RPMI8226 (cell line): ENCODE measurements at places on chromosomes 7 and 10.

DNA sequence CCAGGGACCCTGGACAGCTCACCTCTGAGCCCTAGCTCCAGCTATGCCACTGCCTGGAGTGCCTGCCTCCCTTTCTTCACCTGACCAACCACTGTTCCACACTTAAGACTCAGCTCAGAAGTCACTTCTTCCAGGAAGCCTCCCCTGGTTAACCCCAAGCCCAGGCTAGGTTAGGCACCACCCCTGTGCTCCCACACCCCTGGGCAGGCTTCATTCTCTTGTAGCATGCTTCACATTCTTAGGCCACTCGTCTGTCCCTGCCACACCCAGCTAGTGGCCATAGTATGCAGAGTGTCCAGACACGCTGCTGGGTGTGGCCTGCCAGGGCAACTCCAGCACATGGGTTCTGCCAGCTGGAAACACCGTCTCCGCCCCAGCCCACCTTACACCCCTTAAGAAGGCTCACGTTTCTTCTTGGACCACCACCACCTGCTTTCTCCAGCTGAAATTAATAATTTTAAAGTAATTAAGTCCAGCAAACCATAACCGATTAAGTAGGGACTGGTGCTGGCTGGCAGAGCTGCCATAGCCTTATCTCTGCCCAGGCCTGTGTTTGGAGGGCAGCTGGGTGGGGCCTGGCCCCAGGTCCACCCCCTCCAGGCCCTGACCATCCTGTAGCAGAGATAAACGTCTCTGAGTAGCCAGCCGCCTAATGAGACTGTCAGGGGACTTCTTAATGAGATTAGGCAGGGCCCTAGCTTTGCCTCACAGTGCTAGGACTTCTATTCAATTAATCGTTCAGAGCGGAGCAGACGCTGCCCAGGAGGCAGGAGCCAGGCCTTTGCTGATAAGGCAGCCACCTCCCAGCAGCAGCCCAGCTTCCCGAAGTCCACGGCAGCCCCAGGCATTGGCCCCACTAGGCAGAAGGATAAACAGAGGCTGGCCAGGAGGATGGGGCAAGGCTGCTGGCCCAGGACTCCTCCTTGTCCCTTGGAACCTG, 20.5 kb downstream of the GRID1 start:
- DNase-seq, result no peak

GRCh38 chr7:40135317-40135610, 459 bp downstream of the SUGCT start:
- peak; percentile 39 for DNase-seq

GRCh38 chr10:35387768-35388167, 51.5 kb downstream of the CCNY start:
- no peak for DNase-seq

GRCh38 chr7:137531671-137532070, 188.1 kb upstream of the PTN start:
- DNase-seq, result no peak

DNA sequence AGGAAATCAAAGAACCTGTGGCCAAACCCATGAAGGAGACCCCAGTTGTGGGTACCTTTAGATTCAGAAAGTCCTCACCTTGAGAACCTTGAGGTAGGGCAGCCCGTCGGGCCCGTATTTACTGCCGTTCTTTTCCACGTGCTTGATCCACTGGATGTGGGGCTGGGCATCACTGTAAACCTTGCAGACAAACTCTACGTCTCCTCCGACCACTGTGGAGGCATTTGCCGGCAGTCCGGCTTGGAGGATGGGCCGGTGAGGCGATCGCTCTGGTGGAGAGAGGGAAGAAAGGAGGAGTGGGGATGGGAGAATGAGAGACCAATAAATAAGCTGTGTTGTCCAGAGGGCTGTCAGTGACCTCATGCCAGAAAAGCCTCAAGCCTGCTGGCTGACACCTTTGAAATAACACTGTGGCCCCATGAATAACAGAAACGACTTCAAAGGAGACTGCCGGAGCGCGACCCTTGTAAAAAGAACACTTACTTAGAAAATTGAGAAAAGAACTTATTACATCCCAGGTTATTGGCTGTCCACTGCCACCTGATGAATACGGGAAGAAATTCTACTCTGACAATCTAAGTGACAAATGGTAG, 78.2 kb downstream of the FGFR2 start:
- no peak for DNase-seq

DNA sequence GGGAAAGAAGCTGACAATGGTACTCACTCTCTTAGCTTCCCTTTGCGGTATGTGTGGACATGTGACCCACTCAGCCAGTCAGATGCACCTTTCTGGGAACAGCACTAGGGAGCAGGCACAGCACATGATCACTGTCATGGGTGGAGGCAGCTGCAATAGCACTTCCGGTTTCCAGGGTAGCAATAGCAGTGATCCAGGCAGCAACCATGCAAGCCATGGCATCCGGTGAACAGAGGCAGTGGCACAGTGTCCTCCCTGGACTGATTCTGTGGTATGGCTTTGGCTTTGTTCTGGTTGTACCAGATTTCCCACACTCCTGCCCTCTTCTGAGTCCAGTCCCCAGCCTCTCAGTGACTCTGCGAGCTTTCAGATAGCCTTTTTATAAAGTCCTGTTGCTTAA, 86.8 kb upstream of the NAMPT start:
- DNase-seq, result no peak

DNA sequence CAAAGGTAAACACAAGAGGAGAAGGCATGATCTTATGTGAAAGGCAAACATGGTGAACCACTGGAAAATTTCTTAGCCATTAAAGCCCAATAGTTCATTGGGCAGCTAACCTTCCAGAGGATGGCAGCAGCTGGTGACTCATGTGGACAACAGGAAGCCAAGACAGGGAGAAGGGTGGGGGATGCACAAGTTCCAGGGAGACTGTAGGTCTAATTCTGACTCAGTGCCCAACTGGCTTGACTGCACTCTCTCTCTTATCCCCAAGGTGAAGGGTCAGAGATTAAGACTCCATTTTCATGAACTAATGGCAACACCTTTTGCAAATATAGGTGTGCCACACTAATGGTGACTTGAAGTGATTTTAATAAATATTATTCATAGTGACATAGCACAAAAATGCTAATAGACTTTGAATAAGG, 47.9 kb upstream of the SLC35B4 start:
- no peak for DNase-seq

DNA sequence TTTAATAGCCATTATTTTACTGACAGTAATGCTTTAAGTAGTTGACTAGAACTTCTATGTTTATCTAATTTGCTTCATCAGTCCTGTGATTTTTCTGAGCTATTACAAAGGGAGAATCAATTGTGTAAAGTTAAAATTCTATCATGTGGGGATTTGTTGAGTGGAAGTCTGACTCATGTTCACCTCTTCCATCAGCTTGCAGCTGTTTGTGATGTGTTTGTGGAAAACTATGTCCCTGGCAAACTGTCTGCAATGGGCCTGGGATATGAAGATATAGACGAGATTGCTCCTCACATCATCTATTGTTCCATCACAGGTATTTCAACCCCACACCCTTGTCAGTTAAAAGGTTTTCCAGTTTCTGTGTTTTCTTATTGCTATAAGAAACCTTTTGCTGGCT, 59.9 kb downstream of the SUGCT start:
- DNase-seq, result no peak

DNA sequence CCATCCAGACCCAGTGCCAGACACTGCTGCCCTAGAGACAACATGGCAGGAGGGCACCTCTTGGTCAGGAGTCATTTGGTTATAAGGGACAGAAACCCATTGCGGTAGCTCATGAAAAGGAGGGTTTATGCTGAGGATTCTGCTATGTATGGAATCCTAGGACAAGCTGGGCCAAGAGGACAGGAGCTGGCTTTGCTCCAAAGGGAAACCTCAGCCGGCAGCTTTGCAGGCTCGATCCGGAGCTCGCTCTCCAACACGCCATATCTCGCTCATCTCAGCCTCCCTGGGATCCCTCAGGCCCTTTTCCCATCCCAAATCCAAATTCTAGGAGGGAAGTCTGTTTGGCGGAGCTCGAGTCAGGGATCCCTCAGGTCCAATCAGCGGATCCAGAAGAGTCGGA, 345.7 kb downstream of the GLRX3 start:
- no peak for DNase-seq

GRCh38 chr7:93146472-93147141, 1.6 kb downstream of the SAMD9L start:
- DNase-seq, result peak; percentile 19

DNA sequence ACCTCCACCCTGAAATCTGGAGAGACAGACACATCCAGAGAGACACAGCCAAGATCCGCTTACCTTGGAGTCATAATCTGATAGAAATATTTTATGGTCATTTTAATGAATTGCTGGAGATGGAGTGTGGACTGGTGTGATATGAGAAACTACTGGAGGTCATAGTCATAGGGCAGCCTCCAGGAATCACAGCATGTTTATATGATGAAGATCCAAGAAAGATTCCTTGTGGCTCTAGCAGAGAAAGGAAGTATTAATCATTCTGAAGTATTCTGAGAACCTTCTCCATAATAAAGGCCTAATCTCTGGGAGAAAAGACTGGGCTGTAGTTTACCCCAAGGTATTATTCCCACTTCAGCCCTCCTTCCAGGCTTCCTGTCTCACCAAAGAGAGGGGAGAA, 38.0 kb downstream of the POLR1F start:
- DNase-seq, result no peak

DNA sequence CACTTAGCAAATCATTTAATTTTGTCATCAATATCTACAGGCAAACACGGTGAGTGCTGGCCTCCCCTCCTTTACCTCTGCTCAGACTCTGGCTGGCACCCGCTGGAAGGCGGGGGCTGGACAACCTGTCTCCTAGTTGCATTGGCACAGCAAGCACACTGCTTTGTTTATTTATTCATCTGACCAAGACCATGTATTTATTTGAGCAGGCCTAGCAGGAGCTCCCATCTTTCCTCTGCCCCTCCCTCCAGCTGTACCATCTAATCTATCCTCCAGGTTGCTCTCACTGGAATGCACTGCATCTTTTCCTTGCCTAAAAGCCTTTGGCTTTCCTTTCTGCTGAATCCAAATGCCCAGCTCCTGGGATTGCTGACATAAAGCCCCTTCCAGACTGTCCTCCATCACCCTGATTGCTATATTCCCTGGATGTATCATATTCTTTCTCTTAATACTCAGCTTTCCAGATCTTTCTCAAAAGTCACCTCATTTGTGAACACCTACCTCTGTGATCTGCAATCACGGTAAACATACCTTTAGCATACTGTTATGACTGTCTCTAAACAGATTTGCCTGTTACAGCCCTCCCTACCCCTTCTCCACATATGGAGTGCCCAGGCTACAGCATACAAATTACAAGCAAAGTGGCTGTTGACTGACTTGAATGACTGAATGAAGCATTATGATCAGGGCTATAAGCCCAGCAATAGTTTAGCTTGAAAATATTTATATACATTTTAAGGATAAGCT, 9.6 kb downstream of the ELMO1 start:
- no peak for DNase-seq

DNA sequence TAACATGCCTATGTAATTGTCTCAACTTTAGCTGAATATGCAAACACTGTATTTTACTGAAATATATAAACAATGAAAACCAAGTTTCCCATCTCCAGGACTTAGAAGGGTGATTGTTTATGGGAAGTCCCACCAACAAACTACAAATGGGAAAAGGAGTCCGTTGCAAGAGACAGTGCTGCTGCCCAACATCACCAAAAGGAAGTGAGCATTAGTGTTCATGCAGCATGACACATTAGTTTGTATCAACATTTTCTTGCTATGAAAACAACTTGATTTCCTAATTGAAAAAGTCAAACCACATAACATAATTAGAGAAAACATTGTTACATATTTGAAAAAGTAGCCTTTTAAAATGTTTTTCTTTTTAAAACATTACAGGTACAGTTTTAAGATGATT, 138.5 kb downstream of the ZNF438 start:
- DNase-seq, result no peak

- peak; percentile 95 for DNase-seq
Observed at GRCh38 chr7:5218564-5219360, 28.7 kb downstream of the WIPI2 start.

- DNase-seq, result peak; percentile 20
Observed at GRCh38 chr10:26503911-26504310, 65.8 kb downstream of the APBB1IP start.

DNA sequence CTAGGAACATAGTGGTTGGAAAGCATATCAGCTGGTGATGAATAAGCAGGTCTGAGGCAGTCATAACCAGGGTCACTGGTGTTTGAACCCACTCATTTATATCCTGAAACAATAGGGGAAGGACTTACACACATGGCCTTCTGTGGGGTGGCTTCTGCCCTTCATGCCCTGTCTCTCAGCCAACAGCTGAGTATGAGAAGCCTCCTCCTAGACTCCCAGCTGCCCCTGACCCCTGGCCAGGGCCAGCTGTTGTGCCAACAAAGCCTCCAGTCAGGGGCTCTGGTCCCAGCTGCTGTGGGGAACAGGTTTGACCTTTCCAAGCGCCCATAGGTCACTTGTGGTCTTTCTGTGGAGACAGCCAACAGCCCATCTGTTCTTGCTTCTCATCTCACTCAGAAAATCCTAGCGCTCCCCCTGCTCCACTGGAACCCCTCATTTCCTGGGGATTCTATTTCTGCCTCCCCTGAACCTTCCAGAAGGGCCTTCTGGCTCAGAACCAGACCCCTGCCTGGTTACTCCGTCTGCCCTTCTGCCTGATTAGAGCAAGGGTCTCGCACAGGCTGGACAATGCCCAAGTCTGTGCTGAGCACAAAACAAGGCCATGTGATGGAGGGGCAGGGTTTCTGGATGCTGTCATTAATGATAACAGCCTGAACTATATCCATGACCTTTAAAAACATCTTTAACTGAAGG, 9.7 kb upstream of the PURB start:
- no peak for DNase-seq

DNA sequence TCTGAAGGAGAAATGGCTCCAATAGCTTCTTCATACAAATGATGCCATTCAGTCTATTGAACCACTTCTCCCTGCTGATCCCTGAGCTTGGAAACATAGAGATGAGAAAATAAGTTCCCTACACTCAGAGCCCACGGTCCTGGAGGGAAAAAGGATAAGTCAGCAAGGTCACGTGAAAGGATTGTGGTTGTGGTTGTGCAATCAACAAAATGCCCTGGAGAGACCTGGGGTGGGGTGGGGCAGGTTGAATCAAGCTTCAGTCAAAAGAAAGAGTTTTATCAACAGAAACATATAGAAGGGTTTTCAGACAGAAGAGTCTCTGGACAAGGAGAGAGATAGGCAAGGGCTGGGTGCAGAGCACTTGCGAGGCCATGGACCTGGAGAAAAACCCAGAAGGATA, 30.1 kb downstream of the C10orf90 start:
- DNase-seq, result no peak

- peak; percentile 86 for DNase-seq
Observed at GRCh38 chr7:141291541-141291940, 217.7 kb downstream of the TMEM178B start.

- peak; percentile 37 for DNase-seq
Observed at GRCh38 chr10:49161411-49161997, 26.7 kb downstream of the TMEM273 start.

DNA sequence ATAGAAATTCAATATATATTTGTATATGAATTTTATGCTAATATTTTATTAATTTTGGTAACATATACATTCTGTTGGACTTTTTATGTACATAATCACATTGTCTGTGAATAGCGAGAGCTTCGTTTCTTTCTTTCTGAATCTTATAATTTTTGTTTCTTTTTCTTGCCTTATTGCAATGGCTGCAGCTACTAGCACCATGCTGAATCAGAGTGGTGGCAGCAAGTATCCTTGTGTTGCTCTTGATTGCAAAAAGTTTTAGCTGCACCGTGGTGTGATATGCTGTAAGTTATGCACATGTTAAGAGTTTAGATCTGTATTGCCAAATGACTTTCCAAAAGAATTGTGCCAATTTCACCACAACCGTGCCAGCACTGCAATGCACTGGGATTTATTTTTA, 32.6 kb downstream of the ELFN1 start:
- no peak for DNase-seq
